ENCODE measurements at places on chromosomes 4 and X.

GRCh38 chr4:119053245-119053644, 82.4 kb upstream of the MYOZ2 start:
- DNase-seq = no peak

GRCh38 chr4:156516698-156517097, 454.9 kb downstream of the PDGFC start:
- DNase-seq = no peak

GRCh38 chrX:131308980-131309379, 19.9 kb upstream of the IGSF1 start:
- DNase-seq = no peak

GRCh38 chrX:149641835-149642234, 10.2 kb upstream of the TMEM185A start:
- DNase-seq = no peak

DNA sequence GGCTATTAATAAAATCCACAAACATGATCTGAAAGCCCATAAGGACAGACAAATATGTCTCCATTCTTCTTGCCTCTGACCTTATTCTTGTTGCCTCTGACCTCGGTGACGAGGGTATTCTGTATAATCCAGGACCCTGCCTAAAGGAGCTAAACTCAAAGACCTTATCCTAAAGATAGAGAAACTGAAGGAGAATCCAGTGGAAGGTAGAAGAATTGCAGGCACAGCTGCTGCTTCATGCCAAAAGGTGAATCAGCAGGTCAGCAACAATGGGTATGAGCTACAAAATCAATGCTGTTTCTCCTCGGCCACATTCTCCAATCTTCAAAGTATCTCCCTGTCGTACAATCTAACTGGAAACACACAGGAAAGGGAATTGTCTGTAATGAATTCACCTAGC, 71.4 kb downstream of the INTS6L start:
- no peak for DNase-seq

GRCh38 chr4:143726714-143727113, 26.2 kb upstream of the FREM3 start:
- no peak for DNase-seq

DNA sequence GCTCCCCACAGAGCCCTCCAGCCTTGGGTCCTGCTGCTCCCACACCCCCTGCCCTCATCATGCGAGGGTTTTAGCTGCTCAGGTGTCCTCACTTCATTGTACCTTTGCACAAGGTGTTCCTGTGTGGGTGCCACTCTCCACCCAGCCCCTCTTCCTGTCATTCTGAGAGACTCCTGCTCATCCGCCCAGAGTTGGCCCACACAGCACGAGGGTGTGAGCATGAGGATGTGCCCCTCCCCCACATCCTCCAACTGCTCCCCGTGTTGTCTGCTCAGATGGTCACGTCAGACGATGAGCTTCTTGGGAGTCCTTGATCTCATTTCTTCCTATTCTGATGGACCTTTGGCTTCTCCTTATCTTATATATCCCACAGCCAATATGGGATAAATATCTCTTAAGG, 53.2 kb downstream of the HTT-AS start:
- DNase-seq = no peak

GRCh38 chr4:12791536-12791935, 692.6 kb downstream of the RAB28 start:
- no peak for DNase-seq

GRCh38 chr4:182874304-182874751, 42.9 kb downstream of the DCTD start:
- no peak for DNase-seq

DNA sequence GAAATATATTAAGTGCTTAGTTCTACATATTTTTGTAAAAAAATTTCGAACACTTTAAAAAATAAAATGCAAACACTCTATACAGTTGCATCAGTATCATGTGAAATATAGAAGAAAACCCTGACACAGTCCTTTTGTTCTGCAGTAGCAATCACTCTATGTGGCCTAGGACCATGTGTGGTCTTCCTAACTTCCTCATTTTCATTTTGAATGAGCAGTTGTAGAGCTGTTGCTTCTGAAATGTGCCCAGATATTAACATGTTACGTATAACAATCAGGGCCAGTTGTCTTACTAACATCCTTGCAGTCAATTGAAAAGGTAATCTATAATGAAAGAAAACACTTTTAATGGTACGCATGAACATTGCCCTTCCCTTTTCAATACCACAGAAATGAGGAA, 107.9 kb downstream of the ZNF827 start:
- DNase-seq = no peak

GRCh38 chr4:159173886-159174285, 71.0 kb downstream of the RAPGEF2 start:
- DNase-seq = no peak

DNA sequence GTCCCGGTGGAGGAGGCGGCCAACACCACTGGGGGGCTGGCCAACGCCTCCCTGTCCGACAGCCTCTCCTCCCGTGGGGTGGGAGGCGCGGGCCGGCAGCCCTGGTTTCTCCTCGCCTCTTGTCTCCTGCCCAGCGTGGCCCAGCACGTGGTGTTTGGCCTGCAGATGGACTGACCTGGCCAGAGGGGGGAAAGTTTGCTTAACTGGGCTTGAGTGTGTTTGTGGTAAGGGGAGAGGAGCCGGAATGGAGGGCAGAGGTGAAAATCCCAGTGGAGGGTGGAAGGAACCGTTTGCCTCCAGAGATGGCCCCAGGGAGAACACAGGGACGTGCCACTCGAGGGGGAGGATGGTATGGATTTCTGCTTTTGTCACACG, 27.6 kb downstream of the NYX start:
- no peak for DNase-seq

DNA sequence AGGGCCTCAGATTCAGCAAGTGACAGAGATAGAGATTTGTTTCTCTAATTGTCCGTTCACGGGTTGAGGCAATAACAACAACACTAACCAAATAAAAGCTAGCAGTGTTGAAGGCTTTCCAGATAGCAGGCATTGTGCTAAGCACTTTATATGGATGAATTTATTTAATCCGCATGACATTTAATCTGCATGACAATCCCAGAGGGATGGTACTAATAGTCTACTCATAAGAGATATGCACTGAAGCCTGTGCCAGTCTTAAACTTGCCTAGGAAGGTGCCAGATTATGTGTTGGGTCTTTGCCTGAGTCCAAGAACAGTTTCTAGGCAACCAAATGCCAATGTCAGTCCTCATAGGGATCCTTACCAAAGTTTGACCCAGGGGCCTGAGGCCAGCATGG, 37.7 kb upstream of the FAT1 start:
- no peak for DNase-seq

DNA sequence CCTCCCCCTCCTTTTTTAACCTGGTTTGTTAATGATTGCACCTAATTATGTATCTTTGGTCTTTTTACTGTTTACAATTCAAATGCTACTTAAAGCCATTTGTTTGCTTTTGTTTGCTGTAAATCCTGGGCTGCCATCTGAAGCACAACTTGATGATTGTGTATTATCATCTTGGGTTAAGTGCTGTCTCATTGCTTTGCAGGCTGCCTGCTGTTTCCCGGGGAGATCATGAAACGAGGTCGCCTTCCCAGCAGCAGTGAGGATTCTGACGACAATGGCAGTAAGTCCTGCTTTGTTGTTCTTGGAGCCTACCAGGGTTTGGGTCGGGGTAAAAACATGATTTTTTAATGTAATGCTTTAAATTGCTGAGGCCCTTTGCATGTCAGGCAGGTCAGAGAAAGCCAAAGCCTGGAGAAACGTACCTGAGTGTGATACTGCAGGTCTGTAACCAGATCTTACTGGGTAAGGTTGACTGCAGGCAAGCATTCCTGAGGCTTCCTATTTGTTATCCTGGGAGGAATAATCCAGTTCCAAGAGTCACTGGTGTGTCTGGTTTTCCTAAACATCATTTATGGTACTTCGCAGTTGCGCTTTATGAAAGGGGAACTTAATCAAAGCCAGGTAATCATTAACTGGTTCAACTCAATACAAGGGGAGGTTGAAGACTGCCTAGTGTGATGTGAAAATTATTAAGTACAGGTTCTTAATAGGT, 22.2 kb downstream of the JADE1 start:
- DNase-seq = no peak

GRCh38 chr4:89157488-89158024, 46.2 kb downstream of the TIGD2 start:
- no peak for DNase-seq

DNA sequence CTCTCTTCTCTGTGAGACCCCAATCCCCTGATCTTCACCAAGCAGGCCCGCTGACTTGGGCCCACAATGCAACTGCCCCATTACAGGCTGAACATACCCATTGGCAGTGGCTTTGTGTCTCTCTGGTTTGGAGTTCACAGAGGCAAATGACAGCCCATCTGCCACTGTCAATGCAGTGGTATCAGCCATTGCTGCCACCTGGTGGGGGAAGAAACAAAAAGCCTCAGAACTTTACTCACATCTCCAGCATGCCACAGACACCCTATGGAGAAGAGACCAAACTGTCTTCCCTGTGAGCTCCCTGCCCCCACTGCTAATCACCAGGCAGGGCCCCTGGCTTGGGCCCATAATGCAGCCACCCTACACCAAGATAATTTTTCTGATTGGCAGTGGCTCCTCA, 729.3 kb upstream of the ACTRT1 start:
- DNase-seq = no peak

All from activated T-cell treated with anti-CD3 and anti-CD28 coated beads for 48 hours (primary cell).